ENCODE measurements at places on chromosomes 2 and 18. TPM values are rescaled to one million over a fixed set of nuclear protein-coding genes. Genes with fewer than 3 reads are reported as not detected.

- no peak for DNase-seq
Observed at GRCh38 chr2:181586569-181587081, 70.3 kb downstream of the CERKL start.

GRCh38 chr2:189231719-189232323 lies 52.3 kb upstream of the COL5A2 start:
- DNase-seq: no peak

GRCh38 chr2:230216489-230216888 lies 3.3 kb downstream of the SP110 start:
- DNase-seq: no peak

DNA sequence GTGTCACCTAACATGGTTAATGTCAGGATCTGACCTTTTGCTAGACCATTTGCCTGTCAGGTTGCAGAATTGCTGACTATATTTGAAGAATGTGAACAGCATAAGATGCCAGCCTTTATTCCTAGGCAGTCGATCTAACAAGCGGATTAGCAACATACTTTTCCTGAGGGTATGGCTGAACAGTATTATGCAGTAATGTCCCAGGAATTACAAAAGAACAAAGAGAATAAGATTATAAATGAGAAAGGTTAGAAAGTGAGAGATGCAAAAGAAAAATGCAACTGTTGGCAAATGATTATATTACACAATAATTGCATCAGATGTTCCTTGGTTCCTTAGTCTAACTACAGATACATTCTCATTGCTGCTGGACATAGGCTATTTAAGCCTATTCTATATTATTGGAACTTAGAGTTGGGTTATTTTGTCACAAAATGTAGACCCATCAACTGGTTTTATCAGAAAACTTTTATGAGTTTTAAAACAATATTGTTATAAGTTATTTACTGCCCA lies 647.1 kb upstream of the CRIM1 start:
- no peak for DNase-seq

GRCh38 chr2:20381457-20381856 lies 30.8 kb upstream of the PUM2 start:
- no peak for DNase-seq

DNA sequence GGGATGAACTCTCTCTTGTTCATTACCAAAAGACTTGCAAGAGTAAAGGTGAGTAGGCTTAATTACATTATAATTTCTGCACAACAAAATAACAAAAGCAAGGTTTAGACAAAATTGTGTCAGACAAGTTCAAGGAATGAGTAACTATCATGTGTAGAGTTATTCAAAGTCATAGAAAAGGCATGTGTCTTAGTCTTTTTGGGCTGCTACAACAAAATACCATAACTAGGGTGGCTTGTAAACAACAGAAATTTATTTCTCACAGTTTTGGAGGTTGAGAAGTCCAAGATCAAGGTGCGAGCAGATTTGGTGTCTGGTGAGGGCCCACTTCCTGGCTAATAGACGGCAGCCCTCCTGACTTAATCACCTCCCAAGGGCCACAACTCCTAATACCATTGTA lies 37.6 kb downstream of the IL1R2 start:
- no peak for DNase-seq

DNA sequence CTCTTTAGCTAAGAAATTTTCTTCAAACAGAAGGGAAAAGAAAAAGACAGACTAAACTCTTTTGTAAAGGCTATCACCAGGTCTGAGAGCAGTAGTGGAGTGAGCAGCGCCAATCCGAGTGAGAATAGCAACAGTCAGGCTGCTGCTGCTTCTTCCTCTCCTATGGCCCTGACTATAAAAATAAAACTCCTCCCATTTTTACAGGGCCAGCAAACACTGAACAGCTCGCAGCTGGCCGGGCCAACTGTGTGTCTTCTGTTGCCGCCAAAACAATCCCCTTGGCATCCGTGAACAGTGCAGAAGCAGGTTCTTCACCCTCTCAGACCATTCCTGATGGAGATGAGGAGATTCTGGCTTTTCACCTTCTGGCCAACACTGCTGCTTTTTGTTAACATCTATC lies 124.5 kb downstream of the CNTNAP5 start:
- DNase-seq: no peak

DNA sequence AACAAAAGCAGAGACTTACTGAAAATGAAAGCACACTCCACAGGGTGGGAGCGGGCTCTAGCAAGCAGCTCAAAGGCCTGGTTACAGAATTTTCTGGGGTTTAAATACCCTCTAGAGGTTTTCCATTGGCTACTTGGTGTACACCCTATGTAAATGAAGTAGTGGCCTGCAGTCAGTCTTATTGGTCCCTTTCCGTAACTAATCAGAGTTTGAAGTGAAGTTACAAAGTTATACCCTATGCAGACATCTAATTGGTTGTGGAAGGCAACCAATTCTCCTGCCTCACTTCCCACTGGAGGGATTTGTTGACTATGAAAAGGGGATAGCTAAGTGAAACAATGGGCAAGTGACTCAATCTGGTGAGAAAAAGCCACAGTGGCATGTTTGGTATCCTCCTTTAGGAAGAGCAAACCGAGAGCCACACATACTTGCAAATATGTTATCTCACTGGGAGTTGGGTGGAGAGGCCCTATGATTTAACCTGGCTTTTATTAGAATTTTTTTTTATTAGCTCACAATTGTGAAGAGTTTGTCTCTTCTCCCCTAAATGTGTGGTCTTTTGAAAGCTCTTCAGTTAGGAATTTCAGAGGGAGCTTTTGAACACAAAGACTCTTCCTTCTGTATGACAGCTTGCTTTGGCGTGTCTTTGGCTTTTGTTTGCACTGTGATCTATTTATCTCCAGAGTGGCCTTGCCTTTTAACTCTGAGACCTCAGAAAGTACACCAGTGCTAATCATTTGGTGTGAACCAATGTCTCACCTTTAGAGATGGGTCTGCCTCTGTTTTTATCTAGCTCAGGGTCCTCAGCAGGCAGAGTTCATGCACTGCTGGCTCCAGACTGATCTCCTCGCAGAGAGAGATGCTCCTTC lies 69.6 kb downstream of the MAP4K4 start:
- no peak for DNase-seq

- no peak for DNase-seq
Observed at GRCh38 chr2:78023356-78023755, 501.2 kb upstream of the LRRTM4 start.

DNA sequence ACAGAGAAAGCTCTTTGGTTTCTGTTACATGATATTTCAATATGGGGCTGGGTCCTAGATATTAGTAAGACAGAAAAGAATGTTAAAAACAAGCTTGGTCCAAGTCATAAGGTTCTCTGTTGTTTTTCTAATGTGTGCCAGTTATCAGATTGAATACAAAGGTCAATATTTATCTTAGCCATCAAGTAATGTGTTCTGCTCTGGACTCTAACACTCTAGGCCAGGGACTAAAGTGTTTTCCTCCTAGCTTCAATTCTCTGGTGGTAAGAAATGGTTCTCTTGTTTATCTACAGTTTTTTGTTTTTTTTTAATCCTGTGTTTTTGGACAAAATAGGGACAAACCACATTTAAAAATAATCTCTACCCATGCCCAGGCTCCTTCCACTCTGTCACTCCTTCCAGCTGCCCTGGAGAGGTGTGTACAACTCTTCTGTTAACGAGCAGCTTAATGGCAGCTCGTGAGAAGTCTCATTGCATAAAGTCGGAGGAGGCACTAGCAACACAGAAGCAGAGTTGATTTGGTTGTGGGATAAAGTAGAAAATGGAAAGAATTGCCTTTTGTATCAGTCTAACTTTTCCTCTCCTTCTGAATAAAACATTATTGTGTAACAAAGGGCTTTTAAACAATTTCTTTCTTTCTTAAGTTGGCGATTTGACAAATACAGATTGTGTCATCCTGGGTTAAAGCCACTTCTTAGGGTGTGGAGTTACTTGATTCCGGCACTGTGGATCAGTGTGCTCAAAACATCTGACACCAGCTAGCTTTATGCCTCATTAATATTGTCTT lies 8.0 kb upstream of the SESTD1 start:
- DNase-seq: no peak

DNA sequence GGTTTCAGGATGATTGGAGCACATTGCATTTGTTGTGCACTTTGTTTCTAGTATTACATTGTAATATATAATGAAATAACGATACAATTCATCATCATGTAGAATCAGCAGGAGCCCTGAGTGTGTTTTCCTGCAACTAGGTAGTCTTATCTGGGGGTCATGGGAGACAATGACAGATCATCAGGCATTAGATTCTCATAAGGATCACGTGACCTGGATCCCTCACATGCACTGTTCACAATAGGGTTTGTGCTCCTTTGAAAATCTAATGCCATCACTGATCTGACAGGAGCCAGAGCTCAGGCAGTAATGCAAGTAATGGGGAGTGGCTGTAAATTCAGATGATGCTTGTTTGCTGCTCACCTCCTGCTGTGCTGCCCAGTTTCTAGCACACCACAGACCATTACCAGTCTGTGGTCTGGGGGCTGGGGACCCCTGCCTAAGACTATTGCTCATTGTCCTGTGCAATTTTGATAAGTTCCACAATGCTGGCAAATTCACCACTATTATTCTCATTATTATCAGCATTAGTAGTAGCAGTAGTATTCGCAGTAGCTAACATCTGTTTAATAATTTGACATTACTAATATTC lies 428.7 kb upstream of the TNP1 start:
- no peak for DNase-seq

DNA sequence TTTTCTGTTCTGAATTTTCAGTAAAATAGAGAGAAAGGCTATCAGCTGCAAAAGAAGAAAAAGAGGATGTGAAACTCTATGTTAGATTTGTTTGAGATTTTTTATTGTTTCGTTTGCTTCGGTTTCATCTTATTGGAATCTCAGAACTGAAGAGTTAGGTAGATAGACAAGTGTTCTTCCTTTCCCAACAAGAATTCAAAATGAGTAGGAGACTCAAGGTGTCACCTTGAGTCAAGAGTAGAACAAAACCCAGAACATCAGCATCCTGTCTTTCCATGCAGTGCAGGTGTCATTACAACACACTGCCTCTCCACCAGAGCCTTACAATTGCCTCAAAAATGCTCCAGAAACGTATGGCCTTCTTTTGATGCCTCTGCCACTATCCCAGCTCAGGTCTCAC lies 21.1 kb downstream of the NBAS start:
- DNase-seq: no peak

DNA sequence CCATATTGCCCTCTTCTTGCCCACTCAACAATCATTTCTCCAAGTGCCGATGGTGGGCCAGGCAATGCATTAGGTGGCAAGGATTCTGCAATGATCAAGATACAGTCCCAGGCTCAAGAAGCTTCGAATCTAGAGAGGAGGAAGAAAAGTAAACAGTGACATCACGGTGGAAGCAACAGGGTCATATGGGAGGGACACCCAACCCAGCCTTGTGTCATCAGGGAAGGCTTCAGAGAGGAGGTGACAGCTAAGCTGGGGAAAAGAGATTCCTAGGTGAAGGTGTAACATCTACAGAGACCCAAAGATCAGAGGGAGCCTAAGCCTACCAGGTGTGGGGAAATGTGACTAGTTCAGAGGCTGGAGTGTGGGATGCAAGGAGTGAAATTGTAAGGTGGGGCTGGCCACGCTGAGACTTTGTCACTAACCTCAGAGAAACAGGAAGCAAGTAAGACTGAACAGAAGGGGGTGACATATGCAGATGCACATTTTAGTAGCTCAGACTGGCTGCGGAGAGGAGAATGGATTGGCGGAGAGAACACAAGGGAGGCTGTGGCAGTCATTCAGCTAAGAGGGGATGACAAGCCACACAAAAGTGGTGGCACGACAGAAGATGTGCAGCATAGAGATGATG lies 104.9 kb downstream of the ANKRD44 start:
- no peak for DNase-seq

DNA sequence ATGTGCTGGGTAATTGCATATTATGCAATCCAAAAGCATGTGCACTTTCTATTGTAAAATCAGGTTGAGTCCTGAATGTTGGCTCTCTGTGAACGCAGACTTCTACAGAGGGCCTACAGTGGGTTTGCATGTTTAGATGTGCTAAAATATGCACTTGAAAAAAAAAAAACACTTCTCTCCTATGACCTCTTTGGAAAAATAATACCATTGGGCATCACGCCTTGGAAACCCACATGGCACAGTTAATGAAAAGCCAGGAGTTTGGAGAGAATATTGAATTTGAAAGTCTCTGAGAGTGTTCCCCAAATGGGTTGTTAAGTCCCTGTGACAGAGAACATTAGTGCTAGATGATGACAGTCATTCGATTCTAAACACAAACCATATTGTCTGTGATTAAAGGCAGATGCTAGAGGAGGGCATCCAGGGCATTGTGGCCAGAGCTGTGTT lies 710.4 kb upstream of the PIK3C3 start:
- no peak for DNase-seq

- DNase-seq: no peak
Observed at GRCh38 chr2:179107737-179108136, 57.8 kb upstream of the CCDC141 start.

GRCh38 chr2:58562276-58562675 lies 321.2 kb upstream of the FANCL start:
- no peak for DNase-seq

- no peak for DNase-seq
Observed at GRCh38 chr2:207869784-207870778, 100.4 kb upstream of the FZD5 start.

GRCh38 chr18:9526458-9526857 lies 51.1 kb downstream of the RALBP1 start:
- no peak for DNase-seq

- DNase-seq: no peak
Observed at GRCh38 chr2:205868773-205869333, 186.6 kb downstream of the NRP2 start.

GRCh38 chr2:58047961-58048360 lies 1.4 kb downstream of the VRK2 start:
- DNase-seq: no peak

DNA sequence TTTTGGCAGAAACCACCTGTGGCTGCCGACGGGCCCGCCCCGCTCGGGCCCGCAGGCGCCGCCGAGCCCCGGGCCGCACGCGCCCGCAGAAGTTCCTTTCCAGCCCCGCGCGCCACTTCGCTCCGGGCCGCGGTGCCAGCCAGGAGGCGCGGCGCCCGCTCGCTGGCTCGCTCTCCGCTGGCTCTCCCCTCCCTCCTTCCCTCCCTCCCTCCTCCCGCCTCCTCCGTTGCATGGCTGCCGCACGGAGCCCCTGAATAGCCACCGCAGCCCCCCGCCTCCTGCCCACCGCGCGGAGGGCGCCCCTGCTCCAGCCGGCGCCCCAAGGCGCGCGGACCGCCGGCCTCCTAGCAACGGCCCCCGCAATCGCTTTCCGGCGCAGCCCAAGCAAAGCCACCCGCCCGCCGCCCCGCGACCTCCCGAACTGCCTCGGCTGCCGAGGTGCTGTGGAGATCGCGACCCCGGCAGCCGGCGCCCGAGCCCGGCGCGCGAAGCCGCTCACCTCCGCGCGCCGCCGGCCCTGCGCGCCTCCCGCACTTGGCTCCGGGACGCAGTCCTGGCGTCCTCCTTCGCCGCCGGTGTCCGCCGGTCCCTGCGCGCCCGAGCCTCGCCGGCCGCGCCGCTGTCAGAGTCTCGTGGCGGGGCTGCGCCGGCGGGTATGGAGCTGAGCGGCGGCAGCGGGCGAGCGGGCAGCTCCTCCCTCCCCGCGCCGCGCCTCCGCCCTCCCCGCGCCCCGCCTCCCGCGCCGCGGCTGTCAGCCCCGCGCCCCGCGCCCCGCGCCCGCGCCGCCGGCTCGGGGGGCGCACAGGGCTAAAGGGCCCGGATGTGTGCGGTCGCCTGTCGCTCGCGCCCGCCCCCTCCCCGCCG lies at the start of gene ZBTB7C:
TSS of gene ZBTB7C (minus strand) at position 657 of the 864 bp plus-strand sequence.
- no peak for DNase-seq

The AMER3 gene
- not detected for total RNA-seq

The CTDP1 gene
- total RNA-seq: 8.4 TPM

Measured in Right ventricle myocardium inferior (tissue), 1 donor.